CD8-positive, alpha-beta memory T cell (primary cell): ENCODE measurements at places on chromosomes 13 and 19.

- DNase-seq, result no peak
These were observed 25.5 kb downstream of the AP2S1 start for GRCh38 chr19:46824890-46825730.

DNA sequence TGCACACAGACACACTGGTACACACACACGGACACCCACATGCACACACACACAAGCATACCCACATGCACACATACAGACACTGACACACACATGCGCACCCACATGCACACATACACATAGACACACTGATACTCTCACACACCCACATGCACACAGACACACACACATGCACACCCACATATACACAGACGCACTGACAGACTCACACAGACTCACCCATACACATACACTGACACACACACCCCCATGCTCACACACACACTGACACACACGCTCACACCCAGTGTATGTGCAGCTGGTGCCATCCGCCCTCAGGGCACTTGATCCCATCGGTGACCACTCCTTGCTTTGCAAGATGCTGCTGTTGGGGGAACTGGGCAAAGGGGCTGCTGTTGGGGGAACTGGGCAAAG, 9.7 kb upstream of the RASA3 start:
- no peak for DNase-seq

- DNase-seq, result no peak
These were observed 186.8 kb downstream of the TBC1D4 start for GRCh38 chr13:75295201-75295600.

GRCh38 chr19:40398417-40399131, 8.6 kb upstream of the HIPK4 start:
- DNase-seq, result peak; percentile 58

GRCh38 chr13:82791035-82791434, 1091.2 kb downstream of the SLITRK1 start:
- no peak for DNase-seq

DNA sequence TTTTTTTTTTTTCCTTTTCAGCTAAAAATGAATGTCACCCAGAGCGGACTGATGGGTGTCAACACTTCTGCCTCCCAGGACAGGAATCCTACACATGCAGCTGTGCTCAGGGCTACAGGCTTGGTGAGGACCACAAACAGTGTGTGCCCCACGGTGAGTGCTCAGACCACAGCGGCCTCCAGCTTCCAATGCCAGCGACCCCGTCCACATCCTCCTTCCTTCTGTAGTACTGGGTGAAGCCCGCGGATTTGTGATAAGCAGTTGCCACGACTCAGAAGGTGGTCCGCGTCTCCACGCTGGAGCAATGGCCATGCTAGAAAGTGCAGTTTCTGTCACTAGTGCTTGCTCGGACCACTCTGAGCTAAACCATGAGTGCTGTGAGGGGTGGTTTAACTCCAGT, 6.0 kb downstream of the PROZ start:
- no peak for DNase-seq

GRCh38 chr13:94414141-94414540, 65.3 kb downstream of the DCT start:
- DNase-seq, result no peak

DNA sequence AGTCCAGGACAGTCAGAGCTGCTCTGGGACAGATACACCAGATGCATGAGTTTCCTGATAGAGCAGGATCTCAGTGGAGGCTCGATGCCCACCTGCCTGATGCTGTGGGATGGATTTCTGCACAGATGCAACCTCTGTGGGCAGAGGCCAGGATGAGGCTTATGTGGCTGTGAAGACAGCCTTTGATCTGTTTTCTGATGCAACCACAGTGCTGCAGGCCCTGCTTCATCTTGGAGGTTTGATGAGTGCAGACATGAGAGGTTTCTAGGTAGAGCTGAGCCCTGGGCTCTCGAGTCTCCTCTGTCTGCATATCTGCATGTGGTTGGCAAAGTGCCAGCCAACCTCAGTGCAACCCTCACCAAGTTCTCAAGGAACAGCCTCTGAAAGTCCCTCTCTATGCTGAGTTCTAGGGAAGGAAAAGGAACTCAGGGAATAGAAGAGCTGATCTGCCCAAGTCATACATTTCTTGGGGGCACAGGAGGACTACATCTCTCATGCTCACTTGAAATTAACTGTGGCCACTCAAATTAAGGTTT, 23.1 kb upstream of the TSHZ3 start:
- DNase-seq, result no peak

GRCh38 chr19:38634757-38635482, 12.5 kb upstream of the ACTN4 start:
- DNase-seq, result peak; percentile 62

GRCh38 chr13:100596516-100596915, 7.9 kb upstream of the GGACT start:
- DNase-seq, result no peak

GRCh38 chr13:99310382-99311031, 3.3 kb upstream of the GPR183 start:
- DNase-seq, result no peak

- DNase-seq, result no peak
These were observed 659.9 kb downstream of the UQCRFS1 start for GRCh38 chr19:28553005-28553404.

- DNase-seq, result no peak
These were observed 39.9 kb downstream of the ITGBL1 start for GRCh38 chr13:101492251-101492910.

DNA sequence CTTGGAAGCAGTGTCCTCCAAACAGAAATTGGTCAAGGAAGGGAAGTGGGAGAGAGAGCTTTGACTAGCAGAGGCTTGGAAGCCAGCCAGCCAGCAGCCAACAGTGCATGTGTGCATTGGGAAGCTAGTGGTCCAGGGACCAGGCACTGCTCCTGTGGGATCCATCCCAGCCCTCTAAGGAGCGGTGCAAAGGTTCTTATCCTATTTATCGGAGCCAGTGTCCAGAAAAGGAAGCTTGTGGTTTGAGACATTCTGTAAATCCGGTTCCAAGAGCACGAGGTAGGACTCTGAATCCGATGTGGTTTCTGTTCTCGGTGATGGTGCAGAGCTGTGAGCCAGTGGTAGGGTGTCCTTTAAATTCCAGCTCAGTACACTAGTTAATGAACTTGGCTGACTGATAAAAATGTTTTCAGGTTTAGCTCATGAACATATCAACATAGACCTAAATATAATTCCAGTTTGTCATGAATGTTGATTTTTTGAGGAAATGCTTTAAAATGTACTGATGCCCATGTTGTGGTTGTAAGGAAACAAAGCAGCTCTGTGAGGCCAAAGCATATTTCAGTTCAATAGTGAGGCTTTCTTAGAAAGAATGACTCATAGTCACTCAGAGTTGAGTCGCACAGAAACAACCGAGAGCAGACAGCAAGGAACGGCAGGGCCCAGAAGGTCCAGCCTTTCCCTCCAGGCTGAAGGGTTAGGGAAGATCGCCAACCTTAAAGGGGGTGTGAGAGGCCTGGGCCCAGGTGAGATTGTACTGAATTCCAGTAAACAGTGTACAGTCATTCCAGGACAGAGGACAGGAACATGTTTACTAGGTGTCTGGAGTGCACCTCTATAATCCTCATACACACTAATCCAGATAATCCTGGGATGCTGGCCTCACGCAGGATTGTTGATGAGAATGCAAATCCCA, 21.5 kb upstream of the GARRE1 start:
- no peak for DNase-seq

- DNase-seq, result no peak
These were observed 415.9 kb downstream of the IRS2 start for GRCh38 chr13:109370496-109370895.

DNA sequence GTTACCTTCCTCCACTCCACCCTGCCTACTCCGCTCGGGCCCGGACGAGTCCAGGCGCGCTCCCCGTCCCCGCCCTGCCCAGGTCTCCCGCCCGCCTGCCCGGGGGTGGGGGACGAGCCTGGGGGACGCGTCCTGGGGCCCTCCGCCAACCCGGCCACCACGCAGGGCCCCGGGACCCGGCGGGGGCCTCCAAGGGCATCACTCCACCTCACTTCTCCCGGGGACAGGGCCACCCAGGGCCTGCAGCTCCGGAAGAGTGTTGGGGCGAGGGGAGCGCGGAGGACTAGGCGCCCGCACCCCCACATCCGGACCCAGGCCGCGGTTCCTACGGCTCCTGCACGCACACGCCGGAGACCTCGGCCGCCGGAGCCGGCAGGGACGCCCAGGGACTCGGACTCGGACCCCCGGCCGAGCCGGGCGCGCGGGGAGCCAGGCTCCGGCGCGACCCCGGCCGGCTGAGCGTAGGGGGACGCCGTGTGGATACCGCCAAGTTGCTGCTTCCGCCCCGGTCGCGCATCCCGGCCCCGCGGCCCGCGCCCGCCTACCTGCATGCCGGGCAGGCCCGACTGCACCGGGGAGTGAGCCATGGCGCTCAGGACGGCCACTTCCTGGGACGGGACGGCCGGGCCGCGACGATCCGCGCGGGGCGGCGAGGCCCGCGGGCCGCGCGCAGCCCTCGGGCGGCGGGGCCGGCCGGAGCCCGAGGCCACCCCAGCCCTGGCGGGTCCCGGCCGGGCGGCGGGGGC, 534 bp downstream of the STK24 start:
- DNase-seq, result peak; percentile 27

GRCh38 chr13:111790621-111791020, 276.3 kb upstream of the SOX1 start:
- no peak for DNase-seq

- no peak for DNase-seq
These were observed 56.1 kb downstream of the MLLT1 start for GRCh38 chr19:6223461-6224307.

- no peak for DNase-seq
These were observed 41.1 kb downstream of the ZNF729 start for GRCh38 chr19:22327321-22327720.

DNA sequence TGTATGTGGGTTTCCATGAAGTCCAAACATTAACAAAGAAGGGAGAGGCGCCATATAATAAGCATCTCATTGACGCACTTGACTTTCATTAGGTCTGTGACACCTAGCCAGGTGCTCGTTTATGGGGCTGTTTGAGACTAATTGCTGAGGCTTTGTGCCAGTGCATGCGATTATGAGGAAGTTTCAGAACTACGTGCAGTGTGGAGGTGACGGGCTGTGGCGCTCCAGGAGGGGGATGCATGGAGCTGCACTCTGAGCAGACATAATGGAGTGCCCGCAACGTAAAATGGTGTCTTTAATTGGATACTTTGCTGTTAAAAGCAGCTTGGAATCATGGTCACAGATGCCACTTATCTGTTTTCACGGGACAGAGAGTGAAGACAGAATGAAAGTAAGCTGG, 223.2 kb downstream of the FGF9 start:
- DNase-seq, result no peak

GRCh38 chr13:99113351-99113750, 87.3 kb upstream of the UBAC2 start:
- no peak for DNase-seq

DNA sequence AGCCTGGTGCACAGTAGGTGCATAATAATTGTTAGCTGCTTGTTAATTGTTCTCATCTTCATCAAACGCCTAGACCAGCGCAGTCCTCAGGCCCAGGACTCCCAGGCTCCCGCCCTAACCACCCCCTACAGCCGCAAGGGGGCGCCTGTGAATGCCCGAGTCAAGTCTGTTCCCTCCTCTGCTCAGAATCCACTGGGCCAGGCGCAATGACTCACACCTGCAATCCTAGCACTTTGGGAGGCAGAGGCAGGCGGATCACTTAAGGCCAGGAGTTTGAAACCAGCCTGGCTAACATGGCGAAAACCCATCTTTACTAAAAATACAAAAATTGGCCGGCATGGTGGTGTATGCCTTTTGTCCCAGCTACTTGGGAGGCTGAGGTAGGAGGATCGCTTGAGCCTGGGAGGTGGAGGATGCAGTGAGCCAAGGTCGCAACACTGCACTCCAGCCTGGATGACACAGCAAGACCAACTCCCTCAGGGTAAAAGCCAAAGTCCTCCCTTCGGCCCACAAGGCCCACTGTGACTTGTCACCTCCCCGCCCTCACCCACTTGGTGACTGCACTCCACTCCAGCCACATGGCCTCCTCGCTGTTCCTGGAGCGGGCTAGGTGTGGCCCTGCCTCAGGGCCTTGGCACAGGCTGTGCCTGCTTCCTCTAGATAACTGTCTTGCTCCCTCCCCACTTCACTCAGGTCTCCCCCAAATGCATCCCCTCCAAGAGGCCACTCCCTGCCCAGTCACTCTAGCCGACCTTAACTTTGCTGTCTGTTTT, 9.1 kb downstream of the ZNF653 start:
- DNase-seq, result peak; percentile 49

DNA sequence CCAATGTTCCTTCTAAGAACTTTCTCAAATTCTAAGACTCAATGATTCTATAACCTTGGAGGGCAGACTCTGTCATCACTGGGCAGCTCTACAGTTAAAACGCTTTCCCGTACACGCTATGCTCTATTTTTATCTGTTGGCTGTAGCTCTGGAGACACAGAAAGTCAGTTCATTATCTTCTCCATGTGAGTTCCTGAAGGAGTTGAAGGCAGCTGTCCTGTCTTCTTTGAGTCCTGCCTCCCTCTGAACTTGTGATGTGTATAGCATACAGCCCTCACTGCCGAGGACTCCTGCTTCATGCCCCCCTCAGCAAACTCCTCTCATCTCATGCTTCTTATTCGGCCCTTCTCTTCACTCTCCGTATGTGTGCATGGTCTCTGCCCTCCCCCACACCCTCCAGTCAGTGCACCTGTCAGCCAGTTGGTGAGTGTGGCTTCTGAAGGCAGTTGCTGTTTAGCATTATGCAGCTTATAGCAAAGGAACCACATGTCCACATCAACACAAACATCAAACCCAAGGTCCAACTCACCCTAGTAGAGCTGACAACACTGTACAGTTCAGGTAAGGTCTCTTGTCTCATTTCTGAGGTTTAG, 504.9 kb downstream of the DIAPH3 start:
- no peak for DNase-seq

DNA sequence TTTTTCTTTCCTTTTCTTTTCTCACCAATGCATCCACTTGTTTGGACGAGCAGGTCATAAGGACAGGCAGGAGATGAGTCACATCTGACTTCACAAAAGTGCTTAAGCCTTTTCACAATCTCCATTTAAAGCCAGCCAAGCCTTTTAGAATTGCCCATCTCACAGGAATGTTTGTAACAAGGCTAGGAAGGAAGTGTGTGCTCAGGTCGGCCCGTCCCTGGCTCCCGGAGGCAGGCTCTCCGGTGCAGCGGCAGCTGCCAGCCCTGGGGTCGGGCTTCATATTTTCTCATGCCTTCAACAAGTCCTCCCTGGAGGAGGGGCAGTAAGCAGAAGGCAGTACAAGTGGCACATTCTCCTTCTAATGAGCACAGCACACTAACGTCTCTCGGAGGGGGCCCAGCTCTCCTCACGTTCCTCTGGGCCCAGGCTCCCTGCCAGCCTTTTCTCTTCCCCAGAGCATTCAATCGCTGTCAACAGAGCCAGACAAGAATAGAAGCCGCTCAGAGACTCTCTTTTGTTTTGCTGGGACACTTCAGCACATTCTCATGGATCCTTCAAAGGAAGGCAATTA, 180.5 kb downstream of the COL4A1 start:
- no peak for DNase-seq

GRCh38 chr13:93355094-93355493, 128.5 kb downstream of the GPC6 start:
- DNase-seq, result no peak

GRCh38 chr13:21164631-21165030, 11.7 kb downstream of the SKA3 start:
- no peak for DNase-seq

GRCh38 chr19:44810234-44811121, 1.6 kb downstream of the BCAM start:
- no peak for DNase-seq
